ENCODE measurements at places on chromosomes 7 and 10. TPM values are rescaled to one million over a fixed set of nuclear protein-coding genes. Genes with fewer than 3 reads are reported as not detected.
A peak's percentile ranks its signal among the peaks of the same experiment; 100 is the strongest.

Gene ZNF727
- not detected for total RNA-seq

Gene ITIH5
- total RNA-seq: not detected

Gene AKR1C2
- total RNA-seq: not detected

Gene PDE1C
- not detected for total RNA-seq

Gene MYL7
- not detected for total RNA-seq

Gene TET1
- total RNA-seq: 3.2 TPM

Gene ITGB8
- total RNA-seq: not detected

Gene FANK1
- total RNA-seq: not detected

Gene OR6B1
- not detected for total RNA-seq

Gene EIF4EBP2
- 60.8 TPM for total RNA-seq

Gene CDHR1
- 0.29 TPM for total RNA-seq

Gene TACC2
- total RNA-seq: not detected

DNA sequence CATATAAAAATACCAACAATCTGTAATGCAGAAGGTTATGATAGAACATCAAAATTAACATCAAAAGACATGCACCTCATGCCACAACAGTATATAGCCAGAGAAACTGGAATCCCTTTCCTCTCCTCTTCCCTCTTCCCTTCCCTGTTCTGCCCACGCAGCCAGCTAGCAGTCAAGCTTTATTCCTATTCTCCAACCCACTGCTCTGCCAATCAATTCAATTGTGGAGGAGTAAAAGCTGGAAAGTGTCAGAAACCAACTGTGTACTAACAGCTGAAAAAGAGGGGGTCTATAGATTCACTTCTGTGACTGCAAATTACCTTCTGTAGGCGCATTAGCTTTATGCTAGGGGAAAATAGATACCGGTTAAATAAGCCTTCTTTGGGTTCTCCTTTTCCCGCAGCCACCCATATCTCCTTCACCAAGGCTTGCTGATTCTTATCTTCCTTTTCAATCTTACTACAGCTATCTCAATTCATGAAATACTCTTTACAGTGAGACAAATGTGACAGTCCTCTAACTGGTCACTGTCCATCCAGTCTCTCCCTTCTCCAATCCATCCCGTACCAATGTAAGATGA, 16.3 kb downstream of the ABI1 start:
- H3K36me3 ChIP-seq: peaks cover 23% of the 10 kb centered on the region
- no peaks in the 10 kb centered on the region for H3K27me3 ChIP-seq
- no peak overlapping the region for H3K27ac ChIP-seq
- peaks cover 26% of the 10 kb centered on the region for H3K4me1 ChIP-seq

DNA sequence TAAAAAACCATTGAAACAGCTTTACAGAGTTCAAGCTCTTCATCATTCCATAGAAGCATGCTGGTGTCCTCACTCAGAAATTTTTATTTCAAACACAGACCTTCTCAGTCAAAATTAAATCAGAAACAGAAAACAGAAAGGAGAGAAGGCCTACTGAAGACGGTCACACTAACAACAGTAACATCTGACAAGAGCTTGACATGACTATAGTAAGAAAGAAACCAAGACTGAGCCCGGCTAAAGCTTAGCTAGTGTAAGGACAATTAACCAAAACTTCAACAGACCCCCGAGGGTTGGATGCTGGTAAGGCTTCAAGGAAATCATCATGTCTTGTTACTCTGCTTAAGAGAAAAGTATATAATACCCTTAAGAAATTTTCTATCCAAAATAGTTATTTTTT, 38.6 kb downstream of the MTPN start:
- H3K36me3 ChIP-seq: peaks cover 16% of the 10 kb centered on the region
- H3K4me1 ChIP-seq: peaks cover 17% of the 10 kb centered on the region
- no peak for DNase-seq
- H3K27ac ChIP-seq: no peak overlapping the region
- no peak overlapping the region for H3K4me3 ChIP-seq

DNA sequence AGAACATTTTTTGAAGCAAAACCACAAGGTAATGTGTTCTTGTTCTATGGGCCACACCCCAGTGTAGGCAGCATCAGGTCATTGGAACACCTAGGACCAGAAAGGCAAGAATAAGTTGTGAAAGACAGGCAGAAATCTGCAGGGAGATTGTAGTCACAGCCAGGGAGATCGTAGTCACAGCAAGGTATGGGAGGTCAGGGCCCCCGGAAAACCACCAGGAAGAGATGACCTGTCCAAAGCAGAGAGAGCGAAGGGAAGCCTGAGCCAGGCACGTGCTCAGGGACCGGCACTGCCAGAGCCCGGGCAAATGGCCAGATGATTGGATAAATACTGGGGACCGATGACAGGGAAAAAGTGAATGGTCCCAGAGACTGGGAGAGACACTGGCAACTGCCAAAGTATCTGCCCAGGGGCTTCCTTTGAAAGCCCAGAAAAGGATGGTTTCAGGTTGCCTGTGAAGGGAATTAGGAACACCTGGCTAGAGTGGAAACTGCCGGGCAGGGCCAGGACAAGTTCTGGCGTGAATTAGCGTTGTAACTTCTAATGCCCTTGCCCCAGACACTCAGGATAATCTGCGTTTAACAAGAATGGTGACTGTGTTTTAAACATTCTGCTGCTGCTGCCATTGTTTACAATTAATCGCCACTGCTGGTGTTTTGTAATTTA, 3.9 kb upstream of the NOBOX start:
- no peaks in the 10 kb centered on the region for H3K36me3 ChIP-seq
- H3K4me3 ChIP-seq: no peak overlapping the region
- H3K4me1 ChIP-seq: no peaks in the 10 kb centered on the region
- DNase-seq: no peak

- no peak overlapping the region for H3K27ac ChIP-seq
- no peak overlapping the region for H3K4me3 ChIP-seq
- H3K4me1 ChIP-seq: no peaks in the 10 kb centered on the region
- no peak for DNase-seq
- no peaks in the 10 kb centered on the region for H3K36me3 ChIP-seq
Measured at GRCh38 chr10:111648046-111648445, 535.5 kb downstream of the GPAM start.

GRCh38 chr7:124652237-124652636, 113.4 kb downstream of the GPR37 start:
- no peak for DNase-seq
- H3K4me1 ChIP-seq: no peaks in the 10 kb centered on the region
- no peak overlapping the region for H3K4me3 ChIP-seq
- no peaks in the 10 kb centered on the region for H3K36me3 ChIP-seq

GRCh38 chr10:45373576-45374349, at the start of gene ALOX5:
Gene ALOX5, plus strand, starts transcription at chr10:45374216. Its CDS starts 64 bp downstream, at chr10:45374280.
- H3K27me3 ChIP-seq: peaks cover 57% of the 10 kb centered on the region
- H3K36me3 ChIP-seq: no peaks in the 10 kb centered on the region
- peak within 1 kb of the TSS; percentile 52 for H3K27ac ChIP-seq
- peak; percentile 53 for DNase-seq

- H3K27me3 ChIP-seq: peaks cover 7% of the 10 kb centered on the region
- peaks cover 2% of the 10 kb centered on the region for H3K36me3 ChIP-seq
- no peak overlapping the region for H3K4me3 ChIP-seq
- no peaks in the 10 kb centered on the region for H3K4me1 ChIP-seq
- H3K27ac ChIP-seq: no peak overlapping the region
Measured at GRCh38 chr7:7554021-7554432, 12.7 kb upstream of the MIOS start.

GRCh38 chr7:4003503-4003902, 678.6 kb upstream of the FOXK1 start:
- H3K36me3 ChIP-seq: no peaks in the 10 kb centered on the region
- H3K27me3 ChIP-seq: no peaks in the 10 kb centered on the region
- no peak overlapping the region for H3K27ac ChIP-seq

GRCh38 chr10:125116041-125116649, 44.2 kb downstream of the CTBP2 start:
- H3K4me1 ChIP-seq: no peaks in the 10 kb centered on the region
- DNase-seq: no peak
- H3K27ac ChIP-seq: no peak overlapping the region
- no peaks in the 10 kb centered on the region for H3K36me3 ChIP-seq
- no peaks in the 10 kb centered on the region for H3K27me3 ChIP-seq

GRCh38 chr7:144588559-144589051, 185.1 kb upstream of the NOBOX start:
- no peak overlapping the region for H3K4me3 ChIP-seq
- H3K4me1 ChIP-seq: no peaks in the 10 kb centered on the region
- DNase-seq: no peak

GRCh38 chr7:100107125-100107737, 5.8 kb downstream of the AP4M1 start:
- H3K27me3 ChIP-seq: no peaks in the 10 kb centered on the region
- H3K27ac ChIP-seq: no peak overlapping the region
- no peak for DNase-seq
- H3K36me3 ChIP-seq: peaks cover 47% of the 10 kb centered on the region
- H3K4me3 ChIP-seq: no peak overlapping the region

DNA sequence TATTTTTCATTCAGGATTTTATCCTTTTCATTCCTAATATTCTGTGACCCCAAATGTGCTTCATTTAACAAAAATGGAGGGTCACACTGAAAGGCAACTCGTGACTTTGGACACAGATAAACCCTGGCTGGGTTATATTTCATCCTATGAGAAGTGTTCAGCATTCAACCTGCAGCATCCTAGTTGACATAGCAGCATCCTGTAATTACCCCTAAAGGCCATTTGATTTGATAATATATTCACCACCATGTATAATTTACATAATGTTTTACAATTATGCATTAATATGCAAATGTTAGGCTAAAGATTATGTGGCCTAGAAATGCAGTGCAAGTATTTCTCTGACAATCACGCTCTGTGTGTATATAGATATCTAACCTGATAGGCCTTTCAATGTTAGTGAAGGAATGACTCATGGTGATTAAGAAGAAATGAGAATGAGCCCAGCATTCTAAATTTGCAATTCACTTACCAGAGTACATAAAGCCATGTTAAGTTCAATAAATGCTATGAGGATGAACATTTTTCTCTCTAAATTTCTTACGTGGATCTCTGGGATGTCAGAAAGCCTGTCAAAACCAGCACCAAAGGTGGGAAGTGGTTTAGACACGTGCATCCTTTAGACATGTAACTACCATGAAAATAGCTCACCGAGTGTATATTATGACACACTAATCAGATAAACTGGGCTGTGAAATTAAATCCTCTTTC, 337.7 kb upstream of the AOAH start:
- no peaks in the 10 kb centered on the region for H3K27me3 ChIP-seq
- H3K4me1 ChIP-seq: peaks cover 18% of the 10 kb centered on the region
- peaks cover 16% of the 10 kb centered on the region for H3K36me3 ChIP-seq

DNA sequence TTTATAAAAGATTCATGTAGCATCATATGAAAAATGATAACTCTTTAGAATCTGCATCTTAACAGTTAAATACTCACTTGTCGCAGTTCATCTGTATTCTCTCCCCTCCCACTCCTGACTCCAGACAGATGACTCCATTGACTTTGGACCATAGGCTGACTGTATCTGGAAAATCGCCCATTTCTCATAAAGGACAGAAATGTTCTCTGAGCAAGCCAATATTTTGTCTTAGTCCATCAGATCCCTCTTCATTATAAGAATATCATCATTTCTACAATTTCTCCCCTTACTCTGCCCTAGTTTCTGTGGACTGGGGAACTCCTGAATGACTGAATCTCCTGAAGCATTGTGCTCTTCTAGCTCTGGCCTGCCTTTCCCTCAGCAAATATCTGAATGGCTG, 125.4 kb downstream of the SEMA3D start:
- no peak for DNase-seq
- H3K27ac ChIP-seq: no peak overlapping the region
- no peak overlapping the region for H3K4me3 ChIP-seq
- no peaks in the 10 kb centered on the region for H3K36me3 ChIP-seq
- H3K27me3 ChIP-seq: no peaks in the 10 kb centered on the region
- no peaks in the 10 kb centered on the region for H3K4me1 ChIP-seq

DNA sequence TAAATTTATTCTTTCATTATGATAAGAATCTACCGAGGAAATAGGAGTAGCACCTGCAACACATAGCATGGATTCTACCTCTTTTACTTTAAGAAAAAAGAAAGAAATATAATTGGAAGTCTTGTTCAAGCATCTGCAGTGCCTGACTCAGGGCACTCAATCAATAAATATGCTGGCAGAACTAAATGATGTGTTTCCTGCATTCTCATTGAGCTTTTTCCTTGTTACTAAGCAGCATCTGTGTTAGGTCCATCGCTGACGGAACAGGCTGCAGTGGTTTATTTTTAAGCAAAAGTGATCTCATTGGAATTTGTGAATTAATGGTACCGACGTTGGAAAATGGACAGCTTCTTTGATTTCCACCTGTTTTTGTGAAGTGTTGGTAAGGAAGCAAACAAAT, 417.5 kb downstream of the DPP6 start:
- DNase-seq: no peak
- no peaks in the 10 kb centered on the region for H3K4me1 ChIP-seq
- no peak overlapping the region for H3K4me3 ChIP-seq
- no peak overlapping the region for H3K27ac ChIP-seq

GRCh38 chr10:14543046-14543903, 212.6 kb upstream of the FRMD4A start:
- H3K36me3 ChIP-seq: peaks cover 46% of the 10 kb centered on the region
- peak overlapping the region; percentile 56 for H3K4me3 ChIP-seq
- DNase-seq: peak; percentile 65
- peak overlapping the region; percentile 79 for H3K27ac ChIP-seq
- H3K4me1 ChIP-seq: peaks cover 77% of the 10 kb centered on the region

- no peak for DNase-seq
- H3K27me3 ChIP-seq: no peaks in the 10 kb centered on the region
- peak overlapping the region; percentile 92 for H3K27ac ChIP-seq
- peaks cover 40% of the 10 kb centered on the region for H3K4me1 ChIP-seq
- peaks cover 19% of the 10 kb centered on the region for H3K36me3 ChIP-seq
Measured at GRCh38 chr10:97445357-97445721, 467 bp downstream of the EXOSC1 start.

DNA sequence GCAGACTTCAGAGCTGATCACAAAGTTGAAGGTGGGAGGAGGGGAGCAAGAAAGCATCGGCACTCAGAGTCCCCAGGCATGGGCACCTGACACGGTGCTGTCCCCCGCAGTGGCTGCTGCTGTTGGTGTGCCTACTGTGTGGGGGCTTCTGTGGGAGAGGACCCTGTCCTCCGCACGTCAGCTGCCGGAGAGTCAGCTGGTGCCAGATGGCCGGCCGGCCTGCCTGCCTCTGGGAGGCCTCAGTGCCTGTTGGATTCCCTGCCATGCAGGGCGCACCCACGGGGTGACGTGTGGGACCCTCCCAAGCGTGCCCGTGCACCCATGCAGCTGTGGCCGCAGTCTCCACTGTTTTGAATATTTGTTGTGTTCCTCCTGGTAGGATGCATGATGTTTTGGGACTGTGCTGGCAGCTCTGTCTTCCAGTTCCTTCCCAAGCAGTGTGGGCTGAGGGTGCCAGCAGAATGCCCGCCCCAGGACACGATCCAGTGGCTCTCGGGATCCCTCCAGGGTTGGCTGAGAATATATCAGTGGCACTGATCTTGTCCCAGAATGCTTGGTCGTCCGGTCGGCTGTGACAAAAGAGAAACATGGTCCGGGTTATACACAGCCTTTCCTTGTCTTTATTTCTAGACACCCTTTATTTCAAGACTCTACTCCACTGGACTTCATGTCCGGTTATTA, 185.6 kb downstream of the MGMT start:
- H3K27me3 ChIP-seq: no peaks in the 10 kb centered on the region
- H3K27ac ChIP-seq: no peak overlapping the region
- H3K4me1 ChIP-seq: no peaks in the 10 kb centered on the region
- no peak for DNase-seq
- no peaks in the 10 kb centered on the region for H3K36me3 ChIP-seq
